ENCODE measurements at places on chromosomes 11 and 22.

- DNase-seq: no peak
Observed at GRCh38 chr11:105381941-105382340, 227.9 kb upstream of the GRIA4 start.

DNA sequence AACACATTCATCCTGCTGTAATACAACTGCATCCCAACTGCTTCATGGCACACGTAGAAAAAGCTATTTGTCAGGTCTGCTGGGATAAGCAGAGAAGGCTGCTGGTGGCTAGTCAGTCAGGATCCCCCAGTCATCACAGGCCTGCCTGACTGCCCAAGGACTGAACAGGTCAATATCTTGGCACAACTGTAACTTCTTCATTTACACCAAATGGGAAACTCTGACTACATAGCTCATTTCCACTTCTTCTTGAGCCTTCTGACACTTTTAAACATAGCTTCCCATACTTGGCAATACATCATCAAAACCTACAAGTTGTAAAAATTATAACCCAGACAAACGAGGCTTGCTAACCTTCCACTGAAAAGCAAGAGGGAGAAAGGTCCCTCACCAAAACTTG lies 2.8 kb downstream of the TMEM9B start:
- no peak for DNase-seq

- DNase-seq: no peak
Observed at GRCh38 chr11:48029681-48030290, 49.4 kb downstream of the PTPRJ start.

GRCh38 chr11:69666752-69667536 lies 8.2 kb downstream of the LTO1 start:
- DNase-seq: no peak

GRCh38 chr11:75481922-75482606 lies 43.7 kb downstream of the GDPD5 start:
- DNase-seq: no peak
